H7 (cell line): ENCODE measurements at places on chromosomes 3 and 15.

- no peak for DNase-seq
Observed at GRCh38 chr3:72155391-72156064, 370.6 kb upstream of the PROK2 start.

DNA sequence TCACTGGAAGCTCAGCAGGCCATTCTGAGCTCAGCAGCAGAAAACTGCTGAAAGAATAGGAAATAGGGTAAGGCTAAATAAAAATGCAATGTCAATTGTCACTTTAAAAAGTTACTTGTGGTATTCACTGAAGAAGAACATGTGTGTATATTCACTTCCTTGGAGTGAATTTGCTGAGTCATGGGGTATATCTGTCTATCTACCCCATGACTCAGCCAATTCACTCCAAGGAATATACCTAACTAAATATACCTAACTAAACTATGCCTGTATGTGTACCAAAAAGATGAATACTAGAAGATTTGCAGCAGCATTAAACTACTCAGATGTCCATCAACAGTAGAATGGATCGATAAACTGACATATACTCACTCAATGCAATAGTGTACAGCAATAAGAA lies 69.5 kb upstream of the KCNAB1 start:
- DNase-seq = no peak

GRCh38 chr3:197501496-197501878 lies 54.3 kb downstream of the BDH1 start:
- DNase-seq = peak; percentile 59

DNA sequence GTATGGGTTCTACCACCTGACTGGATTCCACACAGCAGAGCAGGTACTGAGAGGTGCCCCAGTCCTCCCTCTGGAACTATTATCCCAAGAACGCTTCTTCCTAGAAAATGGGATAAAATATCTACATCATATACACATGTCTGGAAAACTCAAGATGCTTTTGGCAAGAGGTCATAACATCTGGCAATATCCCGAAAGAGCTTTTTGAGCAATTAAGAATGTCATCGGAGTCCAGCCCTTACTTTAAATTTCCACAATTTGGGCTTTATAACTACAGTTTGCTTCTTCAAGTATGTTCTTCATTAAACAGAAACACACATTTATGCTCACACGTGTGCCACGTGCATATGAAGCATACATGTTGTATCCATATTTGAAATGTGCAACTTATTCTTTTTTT lies 365.9 kb upstream of the THBS1 start:
- no peak for DNase-seq

DNA sequence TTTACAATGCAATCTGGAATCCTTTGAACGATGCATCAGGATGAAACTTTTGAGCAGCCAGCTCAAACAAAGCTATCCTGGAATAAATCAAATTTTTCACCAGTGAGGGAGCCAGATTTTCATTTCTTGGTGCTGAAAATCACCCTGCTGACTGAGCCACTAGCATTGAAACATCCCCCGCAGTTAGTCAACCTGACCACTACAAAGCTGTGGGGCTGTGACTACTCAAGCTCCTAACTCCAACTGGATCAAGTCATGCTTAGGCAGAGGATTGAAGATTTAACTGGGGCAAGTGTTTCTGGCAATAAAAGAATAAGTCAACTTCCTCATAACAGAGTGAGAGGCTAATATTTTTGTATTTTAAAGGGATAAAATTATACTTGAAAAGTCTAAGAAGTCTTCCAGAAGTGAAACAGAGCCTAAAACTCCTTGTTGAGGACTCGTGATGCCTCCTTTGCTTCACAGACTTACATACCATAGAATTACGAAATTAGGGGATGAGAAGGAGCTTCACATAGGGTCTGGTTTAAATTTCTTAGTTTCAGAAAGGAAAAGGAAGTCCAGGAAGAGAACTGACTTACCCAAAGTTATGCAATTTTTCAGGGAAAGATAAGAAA lies 177.8 kb downstream of the SERPINI1 start:
- DNase-seq = peak; percentile 4

DNA sequence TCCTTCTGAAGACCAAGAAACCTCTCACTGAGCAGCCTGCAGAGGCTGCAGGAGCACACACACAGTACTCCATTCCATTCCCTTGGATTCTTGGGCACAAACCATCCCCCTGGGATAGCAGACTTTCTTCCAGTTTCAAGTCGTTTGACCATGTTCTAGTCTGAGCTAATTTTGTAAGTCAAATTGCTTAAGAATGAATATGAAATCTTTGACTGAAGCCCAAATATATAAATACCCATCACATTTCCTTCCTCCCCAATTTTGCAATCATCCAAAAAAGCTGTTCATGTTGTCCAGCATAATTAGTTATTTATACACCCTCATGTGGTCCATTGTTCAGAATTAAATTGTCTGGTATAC lies 231.2 kb upstream of the TPRG1 start:
- no peak for DNase-seq

GRCh38 chr3:76554707-76555106 lies 485.2 kb upstream of the ROBO2 start:
- DNase-seq = no peak

GRCh38 chr3:120568598-120568997 lies 27.5 kb upstream of the NDUFB4 start:
- no peak for DNase-seq

GRCh38 chr15:88899251-88899650 lies 3.9 kb upstream of the HAPLN3 start:
- peak; percentile 47 for DNase-seq

DNA sequence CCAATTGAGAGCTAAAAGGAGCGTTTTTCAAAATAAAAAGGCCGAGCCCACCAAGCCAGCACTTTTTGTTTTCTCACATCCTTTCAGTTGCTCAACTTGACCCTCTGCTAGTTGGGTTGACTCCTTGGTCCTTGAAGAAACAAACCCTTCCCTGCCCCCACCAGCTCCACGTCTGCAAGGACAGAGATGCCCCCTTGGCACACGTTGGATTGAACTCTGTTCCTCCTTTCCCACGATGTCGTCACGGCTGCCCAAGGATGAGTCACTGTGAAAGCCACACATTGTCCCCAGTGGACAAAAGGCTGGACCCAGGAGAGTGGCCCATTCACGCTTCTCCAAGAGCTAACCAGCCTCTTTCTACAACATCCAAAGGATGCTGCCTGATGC lies 43.0 kb upstream of the SPATA12 start:
- DNase-seq = no peak
